Cardiac muscle cell (in vitro differentiated cells and primary cell): ENCODE measurements at places on chromosomes 6 and 20. TPM values are rescaled to one million over a fixed set of nuclear protein-coding genes. Genes with fewer than 3 reads are reported as not detected.
A peak's percentile ranks its signal among the peaks of the same experiment; 100 is the strongest.

GRCh38 chr20:54070187-54070987, at the start of gene BCAS1:
TSS of gene BCAS1 (minus strand) at chr20:54070594. CDS start at chr20:54058718, 11,876 bp downstream.
- no peak for DNase-seq

GRCh38 chr20:2217857-2218539, 77.8 kb upstream of the TGM3 start:
- DNase-seq, result no peak

- peak; percentile 37 for DNase-seq
Measured at GRCh38 chr20:3812975-3813847, 7.1 kb upstream of the AP5S1 start.

- no peak for DNase-seq
Measured at GRCh38 chr6:115969207-115969929, 91.3 kb downstream of the FRK start.

DNA sequence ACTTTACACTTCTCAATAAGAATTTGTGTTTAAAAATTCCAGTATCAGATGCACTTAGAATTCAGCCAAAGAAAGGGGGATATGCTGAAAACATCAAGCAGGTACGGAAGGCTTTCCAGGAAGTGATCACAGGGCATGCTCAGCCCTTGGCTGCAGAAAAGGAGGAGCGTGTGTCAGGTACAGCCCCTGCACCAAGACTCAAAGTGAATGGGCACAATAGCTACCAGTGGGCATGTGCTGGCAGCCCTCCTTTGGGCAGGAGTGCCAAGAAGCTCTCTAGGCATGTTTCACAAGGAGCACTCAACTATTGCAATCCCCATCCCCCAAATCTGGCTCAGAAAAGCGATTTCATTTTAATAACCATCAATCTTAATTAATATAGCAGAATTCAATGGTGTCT, 298.8 kb downstream of the GMDS start:
- DNase-seq, result no peak

GRCh38 chr6:166411721-166412151, 29.0 kb upstream of the MPC1 start:
- no peak for DNase-seq

- no peak for DNase-seq
Measured at GRCh38 chr20:62829231-62830230, 12.7 kb downstream of the COL9A3 start.

DNA sequence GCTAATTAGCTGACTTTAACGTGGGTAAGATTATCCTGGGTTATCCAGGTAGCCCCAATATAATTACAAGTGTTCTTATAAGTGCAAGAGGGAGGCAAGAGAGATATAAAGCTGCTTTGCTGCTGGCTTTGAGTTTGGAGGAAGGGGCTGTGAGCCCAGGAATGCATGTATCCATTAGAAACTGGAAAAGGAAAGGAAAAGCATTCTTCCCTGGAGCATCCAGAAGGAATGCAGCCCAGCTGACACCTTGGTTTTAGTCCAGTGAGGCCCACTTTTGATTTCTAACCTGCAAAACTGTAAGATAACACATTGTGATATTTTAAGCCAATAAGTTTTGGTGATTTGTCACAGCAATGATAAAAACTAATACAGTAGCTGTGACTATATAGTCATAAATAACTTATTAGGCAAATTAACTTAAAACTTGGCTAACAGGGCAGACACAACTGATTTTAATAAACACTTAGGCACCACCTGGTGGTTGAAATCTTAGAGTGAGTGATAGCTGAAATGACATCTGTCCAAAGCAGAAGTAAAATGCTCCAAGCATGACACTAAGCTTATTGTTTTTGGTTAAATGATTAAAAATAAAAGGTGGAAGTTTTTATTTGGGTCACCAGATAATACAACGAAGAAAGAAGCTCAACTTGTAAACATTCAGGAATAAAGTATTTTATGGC, 35.6 kb downstream of the ADGRF4 start:
- peak; percentile 3 for DNase-seq

GRCh38 chr6:71333050-71333449, 44.4 kb downstream of the OGFRL1 start:
- DNase-seq, result no peak

- DNase-seq, result peak; percentile 17
Measured at GRCh38 chr20:37081717-37082289, 14.0 kb downstream of the RBL1 start.

DNA sequence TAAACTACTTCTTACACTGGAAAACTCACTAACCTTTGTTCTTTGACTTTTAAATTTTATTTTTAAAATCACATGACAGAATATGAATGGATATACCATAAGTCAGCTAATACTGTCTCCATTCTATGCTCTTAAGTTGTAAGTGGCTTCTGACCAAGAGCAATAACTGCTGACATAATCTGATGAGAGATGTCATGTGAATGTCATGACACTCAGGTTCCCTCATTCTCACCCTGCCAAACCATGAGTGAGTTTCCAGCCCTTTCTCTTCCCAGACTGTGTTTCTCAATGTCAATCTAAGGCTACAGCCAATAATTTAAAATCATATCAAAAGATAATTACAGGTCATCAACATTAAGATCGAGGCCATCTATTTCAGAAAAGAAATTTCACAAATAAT, 39.7 kb downstream of the KIF16B start:
- DNase-seq, result no peak

Gene POPDC3
- 80.0 and 97.0 TPM in 2 replicates for polyA plus RNA-seq

Gene PAK5
- 0.72 TPM in 1 of 2 replicates, not detected in the other for polyA plus RNA-seq

Gene PHACTR2
- 47.3 and 48.8 TPM in 2 replicates for polyA plus RNA-seq
